ENCODE measurements at places on chromosomes 12 and 14.

GRCh38 chr12:132429946-132430643, 59.9 kb upstream of the FBRSL1 start:
- no peak for DNase-seq

DNA sequence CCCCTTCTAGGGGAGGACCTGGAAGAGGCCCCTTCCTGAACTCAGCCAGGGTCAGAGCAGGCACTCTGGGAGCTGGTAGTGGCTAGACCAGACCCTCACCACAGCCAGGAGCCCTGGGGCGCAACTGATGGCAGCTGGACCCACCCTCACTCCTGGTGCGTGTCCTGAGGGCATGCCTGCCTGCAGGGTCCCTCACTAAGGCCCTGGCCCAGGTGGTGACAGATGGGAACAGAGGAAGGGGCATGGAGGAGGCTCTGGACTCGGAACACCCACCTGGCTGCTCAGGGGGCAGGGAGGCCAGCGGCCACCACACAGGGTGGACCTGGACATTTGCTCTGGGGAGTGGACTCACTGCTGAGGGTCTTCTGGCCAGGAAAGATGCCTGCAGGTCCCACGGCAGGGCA, 342.2 kb upstream of the SFSWAP start:
- DNase-seq, result no peak

- no peak for DNase-seq
Measured at GRCh38 chr12:44260581-44260980, 424.7 kb downstream of the TMEM117 start.

GRCh38 chr12:125282921-125283320, 217.7 kb downstream of the AACS start:
- DNase-seq, result no peak

DNA sequence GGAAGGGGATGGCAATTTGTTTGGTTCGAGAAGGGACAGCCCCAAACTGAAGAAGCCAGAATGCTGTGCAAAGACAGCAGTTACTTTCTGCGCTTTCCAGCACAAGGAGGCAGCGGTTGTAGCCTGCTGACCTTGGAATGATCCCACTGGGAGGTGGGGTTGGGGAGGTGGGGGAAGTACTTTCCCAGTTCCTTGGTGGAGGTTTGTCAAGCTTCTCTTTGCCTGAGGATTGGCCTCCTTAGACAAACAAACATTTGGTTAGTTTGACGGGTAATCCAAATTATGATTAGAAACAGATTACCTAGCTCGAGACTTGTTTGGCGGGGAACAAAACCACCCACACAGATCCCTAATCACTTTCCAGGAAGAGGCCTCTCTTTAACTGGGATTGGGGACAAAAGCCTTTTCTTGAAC, 79.1 kb upstream of the EGLN3 start:
- DNase-seq, result no peak

DNA sequence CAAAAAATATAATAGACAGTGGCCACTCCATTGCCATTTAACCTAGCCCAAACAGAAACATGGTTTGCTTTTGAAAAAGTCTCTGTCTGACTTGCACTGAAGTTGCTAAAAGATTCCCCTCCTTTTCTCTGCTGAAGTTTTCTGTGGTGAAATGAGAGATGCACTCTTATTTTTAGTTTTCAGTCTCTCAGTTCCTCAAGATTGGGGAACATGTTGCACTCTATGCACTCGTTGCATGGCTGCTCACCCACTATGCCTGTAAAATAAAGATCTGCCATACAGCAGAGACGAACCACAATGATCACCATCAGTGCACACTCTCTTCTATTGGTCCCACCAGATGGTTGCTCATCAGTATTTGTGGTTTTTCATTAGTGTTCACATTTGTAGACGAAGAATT, 13.1 kb upstream of the DAAM1 start:
- DNase-seq, result no peak

- no peak for DNase-seq
Measured at GRCh38 chr14:93510056-93510455, 79.3 kb downstream of the UNC79 start.

DNA sequence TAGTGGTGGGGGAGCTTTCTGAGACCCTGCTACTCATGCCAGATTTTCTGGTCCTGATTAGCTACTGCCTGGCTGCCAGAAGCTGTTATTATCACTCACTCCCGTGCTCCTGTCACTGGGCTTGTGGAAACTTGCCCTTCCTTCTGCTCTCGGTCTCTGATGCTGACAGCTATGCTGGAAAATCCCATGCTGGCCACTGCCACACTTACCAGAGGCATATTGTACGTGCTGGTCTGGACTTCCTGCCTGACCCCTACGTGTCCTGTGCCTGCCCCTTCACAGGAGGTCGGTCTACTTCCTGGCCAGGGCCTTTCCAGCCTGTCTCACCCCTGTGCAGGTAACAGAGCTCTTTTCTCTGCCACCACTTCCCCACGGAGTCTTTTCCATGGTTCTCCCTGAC, 149.4 kb upstream of the PLEKHG7 start:
- DNase-seq, result no peak

GRCh38 chr14:56608689-56609088, 29.1 kb downstream of the TMEM260 start:
- DNase-seq, result no peak

DNA sequence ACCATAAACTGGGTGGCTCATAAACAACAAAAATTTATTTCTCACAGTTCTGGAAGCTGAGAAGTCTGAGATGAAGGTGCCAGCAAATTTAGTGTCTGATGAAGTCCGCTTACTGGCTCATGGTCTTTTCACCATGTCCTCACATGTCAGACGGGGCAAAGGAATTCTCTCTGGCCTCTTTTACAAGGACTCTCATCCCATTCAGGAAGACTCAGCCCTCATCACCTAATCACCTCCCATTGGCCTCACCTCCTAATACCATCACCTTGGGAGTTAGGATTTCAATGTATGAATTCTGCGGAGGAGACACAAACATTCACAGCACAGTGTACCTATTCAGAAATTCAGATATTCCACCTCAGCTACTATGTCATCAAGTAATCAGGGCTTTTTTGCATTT, 357.6 kb downstream of the PAWR start:
- DNase-seq, result no peak

- no peak for DNase-seq
Measured at GRCh38 chr12:623172-623864, 39.9 kb downstream of the NINJ2 start.

- DNase-seq, result peak; percentile 12
Measured at GRCh38 chr14:63852271-63852816, 460 bp upstream of the SYNE2 start.

- DNase-seq, result no peak
Measured at GRCh38 chr12:86601550-86602308, 345.5 kb upstream of the MGAT4C start.

DNA sequence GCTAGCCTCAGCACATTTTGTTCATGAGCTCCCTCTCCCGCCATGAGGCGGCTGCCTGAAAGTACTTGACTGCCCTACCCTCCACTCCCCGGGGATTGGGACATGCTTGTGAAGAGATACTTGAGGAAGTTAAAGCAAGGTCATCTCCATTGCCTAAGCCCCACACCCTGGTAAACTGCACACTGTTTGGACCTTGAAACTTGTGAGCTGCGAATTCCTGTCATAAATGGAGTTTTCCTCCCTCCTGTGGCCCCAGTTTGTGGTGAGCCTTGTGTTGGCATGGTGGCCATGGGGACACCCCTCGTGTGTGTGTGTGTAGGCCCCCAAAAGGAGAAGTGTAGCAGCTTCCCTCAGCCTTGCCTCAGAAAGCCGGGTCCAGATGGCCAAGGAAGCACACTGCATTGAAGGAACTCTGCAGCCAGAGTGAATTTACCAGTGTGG, 395.5 kb downstream of the ZFP36L1 start:
- no peak for DNase-seq

- no peak for DNase-seq
Measured at GRCh38 chr14:22469538-22470303, 119.3 kb downstream of the DAD1 start.

- DNase-seq, result no peak
Measured at GRCh38 chr14:72868500-72868899, 25.4 kb downstream of the DPF3 start.

DNA sequence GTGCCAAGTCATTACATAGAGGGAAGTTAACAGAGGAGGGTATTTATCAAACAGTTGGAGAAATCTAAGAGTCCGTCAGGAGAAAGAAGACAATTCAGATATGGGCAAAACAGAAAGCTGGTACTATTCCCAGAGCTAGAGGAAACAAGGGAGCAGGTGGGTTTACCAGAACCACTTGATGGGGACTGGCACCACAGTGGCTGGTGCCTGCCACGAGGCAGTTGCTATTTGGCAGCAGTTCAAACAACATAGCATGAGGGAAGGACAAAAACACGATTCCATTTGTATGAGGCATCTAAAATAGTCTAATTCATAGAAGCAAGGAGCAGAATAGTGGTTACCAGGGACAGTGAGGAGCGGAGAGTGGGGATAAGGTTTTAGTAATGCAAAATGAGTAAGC, 24.6 kb upstream of the KLRD1 start:
- no peak for DNase-seq

GRCh38 chr14:84250893-84251292, 1279.1 kb upstream of the FLRT2 start:
- DNase-seq, result no peak

DNA sequence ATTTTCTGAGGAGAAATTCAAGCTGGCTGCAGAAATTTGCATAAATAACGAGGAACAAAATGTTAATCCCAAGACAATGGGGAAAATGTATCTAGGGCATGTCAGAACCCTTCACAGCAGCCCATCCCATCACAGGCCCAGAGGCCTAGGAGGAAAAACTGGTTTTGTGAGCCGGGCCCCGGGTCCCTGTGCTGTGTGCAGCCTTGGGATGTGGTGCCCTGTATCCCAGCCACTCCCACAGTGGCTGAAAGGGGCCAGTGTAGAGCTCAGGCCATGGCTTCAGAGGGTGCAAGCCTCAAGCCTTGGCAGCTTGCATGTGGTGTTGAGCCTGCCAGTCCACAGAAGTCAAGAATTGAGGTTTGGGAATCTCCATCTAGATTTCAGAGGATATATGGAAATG, 57.7 kb downstream of the NPAS3 start:
- DNase-seq, result no peak

Measured in foreskin melanocyte (primary cell).